ENCODE measurements at places on chromosomes 3 and 15.

GRCh38 chr15:92163641-92164040, 230.0 kb upstream of the ST8SIA2 start:
- no peak for ATAC-seq

GRCh38 chr15:66773129-66773873, 71.3 kb downstream of the SMAD6 start:
- peak; percentile 31 for ATAC-seq

GRCh38 chr3:50806806-50807205, 132.1 kb downstream of the DOCK3 start:
- no peak for ATAC-seq

GRCh38 chr15:52067545-52067926, 45.0 kb downstream of the BCL2L10 start:
- no peak for ATAC-seq

DNA sequence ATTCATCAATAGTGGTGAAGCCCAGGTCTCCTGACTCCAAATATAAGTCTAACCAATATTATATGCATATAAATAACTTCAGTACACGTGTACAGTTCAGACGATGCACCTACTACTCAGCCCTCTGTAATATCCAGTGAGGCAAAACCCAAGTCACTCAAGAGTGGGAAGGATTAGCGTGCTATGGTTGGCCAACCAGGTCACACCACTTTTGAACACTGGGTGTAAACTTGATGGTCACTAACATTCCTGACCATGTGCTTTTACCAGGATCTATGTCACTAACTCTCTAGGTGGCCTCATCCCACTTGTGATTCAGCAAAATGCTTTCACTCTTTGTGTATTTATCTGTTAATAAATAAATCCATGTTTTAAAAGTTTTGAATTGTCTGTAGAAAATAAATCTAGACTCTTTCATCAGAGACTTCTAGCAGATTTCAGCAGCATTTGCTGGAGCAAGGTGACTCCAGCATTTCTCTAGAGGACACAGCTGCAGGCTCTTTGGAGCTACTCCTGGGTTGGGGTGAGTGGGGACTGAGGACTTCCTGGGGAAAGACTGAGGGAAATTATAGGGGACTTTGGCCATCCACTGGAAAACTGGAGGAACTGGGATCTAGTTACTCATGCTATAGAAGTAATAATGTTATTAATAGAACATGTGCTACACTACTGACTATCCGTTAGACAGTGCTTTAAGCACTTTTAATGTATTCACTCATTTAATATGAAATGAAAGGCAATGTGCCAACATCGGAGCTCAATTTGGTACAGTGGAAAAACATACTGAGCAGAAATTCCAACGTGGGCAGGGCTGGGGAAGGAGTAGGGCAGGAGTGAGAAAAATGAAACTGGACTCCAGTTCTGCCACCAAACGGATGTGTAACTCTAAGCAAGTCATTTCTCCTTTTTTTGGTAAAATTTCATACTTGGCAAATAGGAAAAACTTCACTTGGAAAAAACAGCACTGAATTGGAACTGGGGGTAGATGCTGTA, 97.9 kb downstream of the RORA start:
- no peak for ATAC-seq

GRCh38 chr3:23859839-23860382, 54.2 kb downstream of the UBE2E1 start:
- no peak for ATAC-seq

GRCh38 chr3:77271711-77272110, 231.8 kb downstream of the ROBO2 start:
- no peak for ATAC-seq

DNA sequence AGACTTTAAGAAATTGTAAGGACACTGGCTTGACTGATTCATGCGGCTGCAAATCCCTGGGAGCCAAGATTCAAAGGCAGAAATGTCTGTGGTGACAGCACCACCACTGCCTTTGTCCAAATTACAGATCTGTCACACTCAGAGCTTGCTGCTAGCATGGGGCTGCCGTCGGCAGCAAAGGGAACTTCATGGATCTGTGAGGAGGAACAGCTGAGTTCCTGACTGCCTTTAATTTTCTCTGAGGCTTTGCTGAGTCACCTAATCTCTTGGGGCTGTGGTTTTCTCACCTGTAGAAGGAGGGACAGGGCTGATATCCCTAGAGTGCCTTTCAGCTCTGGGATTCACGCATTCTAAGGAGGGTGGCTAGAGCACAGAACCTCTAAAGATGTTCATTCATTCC, 4.1 kb upstream of the PAK6 start:
- ATAC-seq: no peak

DNA sequence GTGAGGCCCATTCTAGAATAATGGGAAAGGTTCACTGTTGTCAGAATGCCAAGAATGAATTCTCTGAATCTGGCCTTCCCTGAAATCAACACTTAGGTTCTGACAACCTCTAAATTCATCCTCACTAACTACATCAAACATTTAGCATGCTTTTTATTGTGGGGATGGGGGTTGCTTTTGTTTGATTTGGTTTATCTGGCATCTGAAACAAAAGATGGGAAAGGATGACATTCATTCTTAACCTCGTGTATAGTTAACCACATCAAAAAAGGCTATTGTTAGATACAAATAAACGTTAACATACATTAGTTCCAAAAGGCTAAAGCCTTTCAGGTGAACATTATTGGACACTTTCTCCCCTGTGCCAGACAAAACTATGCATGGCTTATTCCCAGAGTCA, 357.3 kb downstream of the FHIT start:
- no peak for ATAC-seq

DNA sequence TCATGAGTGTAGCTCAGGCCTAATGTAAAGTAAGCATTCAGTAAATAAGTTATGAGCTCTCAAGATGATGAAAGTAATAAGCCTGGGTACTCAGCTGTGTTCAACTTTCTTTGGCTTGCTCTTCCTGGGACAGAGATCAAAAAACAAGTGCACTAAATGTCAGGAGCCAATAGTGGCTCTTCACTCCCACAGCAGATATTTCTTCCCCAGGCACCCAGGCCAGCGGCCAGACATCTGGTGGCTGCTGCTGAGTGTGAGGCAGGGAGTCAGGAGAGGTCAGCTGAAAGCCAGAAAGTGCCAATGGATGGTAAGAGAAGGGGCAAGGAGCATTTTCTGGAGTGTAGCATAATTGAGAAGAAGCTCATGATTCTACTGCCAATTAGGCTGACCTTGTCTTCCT, 18.2 kb upstream of the ITGA11 start:
- no peak for ATAC-seq

GRCh38 chr3:189588070-189588469, 43.1 kb upstream of the TP63 start:
- no peak for ATAC-seq

- ATAC-seq: no peak
These were observed 76.2 kb downstream of the CRYGS start for GRCh38 chr3:186467969-186468368.
